ENCODE measurements at places on chromosomes 2 and 18.

DNA sequence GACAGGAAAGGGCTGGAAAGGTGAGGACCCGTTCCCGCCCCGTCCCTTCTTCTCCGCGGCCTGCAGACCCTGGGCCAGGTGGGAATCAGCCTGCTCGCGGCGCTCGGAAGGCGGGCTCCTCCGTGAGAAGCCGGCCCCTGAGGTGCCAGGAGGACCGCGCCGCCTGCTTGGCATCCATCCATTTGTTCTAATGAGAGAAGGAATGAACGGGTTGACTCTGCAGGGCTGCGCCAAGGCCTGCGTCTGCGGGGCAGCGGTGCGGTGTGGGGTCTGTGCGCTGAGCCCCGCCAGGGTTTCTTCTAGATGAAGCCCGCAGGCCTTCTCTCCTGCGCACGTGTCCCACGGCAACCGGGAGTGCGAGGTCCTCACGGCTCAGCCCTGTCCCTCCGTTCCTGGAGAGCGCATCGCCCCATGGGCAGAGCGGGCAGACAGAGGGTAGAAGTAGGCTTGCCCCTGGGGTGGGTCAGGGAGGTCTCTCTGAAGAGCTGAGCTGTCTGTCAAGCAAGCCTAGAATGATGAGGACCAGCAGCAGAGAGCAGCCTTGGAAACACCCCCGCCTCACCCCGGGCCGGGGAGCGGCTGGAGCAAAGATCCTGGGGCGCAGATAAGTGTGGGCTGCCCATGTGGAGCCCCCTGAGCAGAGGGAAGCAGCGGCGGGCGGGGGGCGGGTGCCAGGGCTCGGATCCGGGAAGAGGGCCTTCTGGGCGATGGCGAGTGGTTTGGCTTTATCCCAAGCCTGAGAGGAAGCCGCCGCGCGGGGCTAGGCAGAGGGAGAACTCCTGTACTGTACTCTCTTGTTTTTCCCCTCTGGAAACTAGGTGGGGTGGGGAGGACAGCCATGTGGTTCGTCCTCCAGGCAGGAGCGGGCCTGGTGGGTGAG lies 27.9 kb upstream of the HS6ST1 start:
- no peak for DNase-seq

DNA sequence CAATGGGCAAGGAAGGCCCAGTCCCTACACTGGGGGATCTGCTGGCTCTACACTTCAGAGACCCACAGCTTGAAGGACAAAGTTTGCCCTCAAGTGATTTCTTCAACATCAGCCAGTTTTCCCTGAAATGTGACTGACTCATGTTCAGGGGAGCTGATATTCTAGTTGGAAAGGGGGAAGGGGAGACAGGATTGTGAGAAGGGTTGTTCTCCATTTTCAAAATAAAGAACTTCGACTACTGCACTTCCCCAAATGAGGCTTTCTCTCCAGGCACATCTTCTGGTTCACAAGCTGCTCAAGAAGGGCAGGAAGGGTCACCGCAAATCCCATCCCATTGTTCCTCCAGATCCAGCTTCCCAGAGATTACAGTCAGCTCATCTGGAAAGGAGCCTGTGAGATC lies 117.6 kb downstream of the BCL2L11 start:
- no peak for DNase-seq

GRCh38 chr18:31077878-31078277 lies 24.3 kb downstream of the DSC2 start:
- no peak for DNase-seq

DNA sequence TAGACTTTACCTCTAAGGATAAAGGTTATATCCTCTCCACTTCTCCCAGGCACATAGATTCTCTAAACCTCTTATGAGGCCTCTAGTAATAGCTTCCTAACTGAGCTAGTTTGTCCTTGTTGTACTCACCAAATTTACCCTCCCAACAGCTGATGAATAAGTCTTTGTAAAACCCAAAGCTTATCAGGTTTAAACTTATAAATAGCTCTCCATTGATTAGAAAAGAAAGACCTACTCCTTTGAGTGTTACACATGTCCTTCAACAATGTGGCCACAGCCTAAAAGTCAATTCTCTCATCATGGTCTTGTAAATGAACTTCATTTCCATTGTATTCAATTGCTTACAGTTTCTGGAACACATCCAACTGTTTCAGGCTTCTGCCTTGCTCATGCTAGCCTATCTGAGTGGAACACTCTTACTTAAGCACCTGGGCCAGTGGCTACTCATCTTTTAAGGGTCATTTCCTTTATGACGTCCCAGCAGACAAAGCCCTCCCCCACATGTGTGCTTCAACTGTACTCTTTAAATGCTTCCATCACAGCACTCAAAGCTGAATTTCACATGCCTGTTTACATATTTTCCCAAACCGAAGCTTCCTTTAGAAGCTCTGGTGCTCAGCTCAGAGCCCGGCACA lies 131.6 kb downstream of the CDH2 start:
- DNase-seq = no peak

- DNase-seq = no peak
Observed at GRCh38 chr2:69583321-69583833, 60.2 kb downstream of the AAK1 start.

GRCh38 chr2:169823996-169824372 lies 721 bp downstream of the METTL5 start:
- DNase-seq = no peak

- DNase-seq = peak; percentile 81
Observed at GRCh38 chr2:9552219-9553178, 3.1 kb downstream of the ADAM17 start.

GRCh38 chr2:225182126-225182525 lies 139.9 kb upstream of the DOCK10 start:
- no peak for DNase-seq

DNA sequence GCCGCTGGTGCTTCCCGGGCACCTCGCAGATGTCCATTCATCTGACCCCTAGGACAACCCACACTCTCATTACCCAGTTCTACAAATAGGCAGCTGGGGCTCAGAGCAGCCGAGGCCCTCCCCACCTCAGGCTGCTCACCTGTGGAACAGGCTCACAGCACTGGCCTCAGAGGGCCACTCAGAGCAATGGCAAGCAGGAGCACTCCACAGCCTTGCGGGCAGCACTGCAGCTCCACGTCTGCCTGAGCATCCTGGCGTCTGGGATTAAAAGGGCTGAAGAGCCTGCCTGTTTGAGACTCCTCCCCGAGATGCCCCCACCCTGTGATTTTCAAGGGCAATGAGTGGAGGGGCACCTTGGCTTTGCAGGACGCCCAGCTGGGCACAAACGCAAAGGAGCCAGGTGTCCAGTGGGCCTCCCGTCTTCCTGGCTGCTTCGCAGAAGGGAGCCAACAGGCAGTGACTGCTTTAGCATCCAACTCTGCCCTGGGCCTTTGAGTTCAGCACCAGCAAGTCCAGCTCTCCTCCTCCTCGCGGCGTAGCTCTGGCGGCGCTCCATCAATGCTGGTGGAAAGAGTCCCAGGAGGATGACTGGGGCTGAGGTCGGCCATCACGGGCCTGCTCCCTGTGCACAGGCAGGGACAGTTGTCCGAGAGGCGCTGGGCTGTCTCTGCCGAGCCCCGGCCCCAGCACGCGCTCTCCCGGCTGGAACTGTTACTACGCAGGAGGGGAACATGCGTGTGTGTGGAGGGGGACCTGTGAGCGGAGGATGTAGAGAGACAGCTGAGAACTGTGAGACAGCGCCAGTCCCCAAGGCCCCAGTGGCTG lies 297.2 kb downstream of the NDUFA10 start:
- no peak for DNase-seq

DNA sequence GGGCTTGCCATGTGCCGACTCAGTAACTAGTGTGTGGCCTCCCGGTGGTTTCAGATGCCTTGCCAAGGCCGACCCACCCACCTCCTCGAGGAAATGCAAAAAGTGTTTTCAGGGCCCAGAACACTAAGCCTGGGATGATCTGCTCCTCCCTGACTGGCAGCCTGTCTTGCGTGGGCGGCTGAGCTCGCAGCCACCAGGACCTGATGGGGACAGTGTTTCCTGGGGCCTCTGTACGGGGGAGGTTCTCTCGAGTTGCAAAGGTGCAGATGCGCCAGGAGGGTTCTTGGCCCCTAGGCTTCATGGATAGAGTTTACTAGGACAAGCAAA lies 85.2 kb downstream of the GLI2 start:
- DNase-seq = no peak

DNA sequence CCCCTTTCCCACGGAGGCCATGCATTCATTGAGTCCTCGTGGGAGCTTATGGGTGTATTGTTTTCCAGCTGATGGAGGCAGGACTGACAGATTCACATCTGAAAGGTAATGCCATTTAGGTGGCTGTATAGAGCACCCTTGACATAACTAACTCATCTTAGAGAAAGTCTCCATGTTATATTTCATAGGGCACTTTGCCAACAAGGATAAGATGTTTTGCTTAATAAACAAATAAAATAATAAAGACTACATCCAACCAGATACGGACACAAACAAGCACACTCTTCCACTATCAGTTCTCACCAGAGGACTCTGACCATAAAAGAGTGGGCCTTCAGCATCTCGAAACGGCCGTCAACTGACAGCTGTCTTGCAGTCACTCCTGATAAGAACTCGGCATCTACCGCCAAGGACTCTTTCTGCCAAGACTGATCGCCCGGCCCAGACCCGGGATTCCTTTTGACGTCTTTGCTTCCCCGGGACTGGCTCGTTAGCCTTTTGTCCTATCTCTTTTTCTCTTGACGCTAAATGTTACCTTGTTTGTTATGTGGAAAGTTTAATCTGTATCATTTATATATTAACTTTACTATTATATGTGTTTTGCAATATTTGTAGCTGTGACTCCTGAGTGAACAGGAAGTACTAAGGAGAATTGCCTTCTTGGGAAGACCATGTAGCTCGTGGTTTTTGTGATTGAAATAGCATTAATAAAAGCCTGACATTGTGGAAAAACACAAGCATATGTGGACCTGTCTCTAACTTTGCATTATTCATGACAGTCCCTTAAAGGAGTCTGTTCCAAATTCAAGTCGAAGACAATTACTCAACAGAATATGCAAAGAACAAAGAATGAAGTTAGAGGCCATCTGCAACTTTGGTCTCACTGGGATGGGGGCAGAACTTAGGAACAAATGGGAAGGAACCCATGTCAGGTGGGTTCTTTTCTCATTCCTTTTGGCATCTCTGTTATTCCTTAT lies 195.1 kb downstream of the LPIN1 start:
- no peak for DNase-seq

DNA sequence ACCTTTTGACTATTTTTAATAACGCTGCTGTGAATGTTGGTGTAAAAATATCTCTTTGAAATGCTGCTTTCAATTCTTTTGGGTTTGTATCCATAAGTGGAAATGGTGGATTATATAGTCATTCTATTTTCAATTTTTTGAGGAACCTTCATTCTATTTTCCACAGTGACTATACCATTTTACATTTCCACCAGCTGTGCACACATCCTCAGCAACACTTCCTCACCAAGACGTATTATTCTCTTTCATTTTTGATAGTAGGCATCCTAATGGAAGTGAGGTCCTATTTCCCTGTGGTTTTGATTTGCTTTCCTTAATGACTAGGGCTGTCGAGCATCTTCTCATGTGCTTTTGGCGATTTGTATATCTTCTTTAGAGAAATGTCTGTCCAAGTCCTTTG lies 14.8 kb downstream of the CASP10 start:
- no peak for DNase-seq

- no peak for DNase-seq
Observed at GRCh38 chr2:76958749-76959148, 563.4 kb downstream of the LRRTM4 start.

DNA sequence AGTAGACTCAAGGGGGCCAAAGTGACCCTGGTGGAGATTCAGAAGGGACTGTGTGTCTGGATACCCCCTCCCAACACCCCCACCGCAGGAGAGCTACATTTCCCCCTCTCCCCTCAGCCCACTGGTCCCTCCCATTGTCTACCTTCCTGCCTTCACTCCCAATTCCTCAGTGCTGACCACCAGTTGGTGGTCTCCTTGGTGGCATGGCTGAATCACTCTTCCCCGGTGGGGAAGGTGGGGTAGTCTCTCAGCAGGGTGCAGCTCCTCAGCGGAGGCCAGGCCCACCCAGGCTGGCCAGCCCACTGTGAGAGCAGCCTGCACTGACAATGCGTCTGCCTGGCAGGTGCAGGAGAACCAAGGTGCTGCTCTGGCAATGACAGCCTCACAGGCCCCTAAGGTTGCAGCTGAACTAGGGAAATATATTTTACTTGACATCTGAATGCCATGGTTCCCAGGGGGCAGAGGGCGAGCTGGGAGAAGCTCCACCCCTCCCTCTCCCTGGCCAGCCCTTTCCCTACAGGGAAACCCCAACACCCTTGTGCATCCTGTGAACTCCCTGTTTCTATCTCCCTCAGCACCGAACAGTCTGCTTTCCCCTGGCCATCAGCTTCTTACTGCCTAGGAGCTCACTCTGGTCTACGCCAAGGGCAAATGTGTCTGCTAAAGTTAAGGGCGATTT lies 62.6 kb upstream of the PAX8 start:
- no peak for DNase-seq

DNA sequence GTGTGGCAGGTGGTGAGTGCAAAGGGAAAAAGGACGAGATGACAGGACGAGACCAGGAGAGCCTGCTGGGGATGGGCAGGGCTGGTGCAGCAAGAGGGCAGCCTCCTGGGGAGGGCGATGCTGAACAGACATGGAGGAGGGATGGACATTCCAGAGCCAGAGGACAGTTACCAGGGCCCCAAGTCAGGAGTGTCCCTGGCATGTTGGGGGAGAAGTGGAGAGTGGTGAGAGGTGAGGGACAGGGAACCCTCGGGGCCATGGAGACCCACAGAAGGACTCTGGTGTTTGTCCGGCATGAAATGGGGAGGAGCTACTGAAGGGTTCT lies 19.0 kb downstream of the MTERF4 start:
- DNase-seq = no peak

GRCh38 chr2:138707392-138708074 lies 72.7 kb downstream of the NXPH2 start:
- DNase-seq = no peak

- DNase-seq = no peak
Observed at GRCh38 chr2:174580951-174581350, 16.7 kb downstream of the WIPF1 start.

GRCh38 chr2:44267796-44268648 lies 7.3 kb upstream of the SLC3A1 start:
- no peak for DNase-seq

GRCh38 chr2:111896024-111896423 lies 2.4 kb upstream of the MERTK start:
- peak; percentile 16 for DNase-seq

DNA sequence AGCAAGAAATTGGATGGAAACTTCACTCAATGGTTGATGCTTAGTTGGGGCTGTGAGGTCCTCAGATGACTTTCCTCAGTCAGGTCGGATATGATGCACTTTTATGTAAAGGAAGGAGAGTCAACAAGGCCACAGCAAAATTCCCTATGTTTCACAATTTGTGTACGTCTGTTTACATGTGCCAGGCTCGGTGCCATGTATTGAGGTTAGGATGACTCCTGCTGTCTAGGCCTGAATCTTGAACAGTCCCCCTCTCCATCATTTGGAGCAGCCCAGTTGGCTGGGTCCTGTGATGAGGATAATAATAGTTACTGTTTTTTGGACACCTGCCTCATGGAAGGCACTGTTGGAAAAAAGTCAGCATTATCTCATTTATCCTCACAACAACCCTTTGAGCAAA lies 43.1 kb downstream of the VSNL1 start:
- no peak for DNase-seq

DNA sequence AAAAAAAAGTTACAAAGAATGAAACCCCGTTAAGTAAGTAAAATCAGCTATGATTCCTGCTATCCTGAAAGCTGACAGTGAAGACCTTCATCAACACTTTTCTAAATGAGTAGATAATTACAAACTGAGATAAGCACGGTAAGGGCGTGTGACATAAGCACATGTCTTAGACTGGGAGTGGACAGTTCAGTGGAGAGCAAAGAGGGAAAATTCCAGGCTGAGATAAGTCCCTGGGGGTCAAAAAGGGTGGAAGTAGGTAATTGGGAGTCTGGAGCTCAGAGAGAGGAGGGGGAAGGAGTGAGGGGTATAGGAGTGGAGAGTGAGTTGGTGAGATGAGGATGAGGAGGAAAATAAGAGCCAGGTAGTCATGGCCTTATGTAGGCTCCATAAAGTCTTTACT lies 4.4 kb upstream of the IL1A start:
- no peak for DNase-seq
